ENCODE measurements at places on chromosomes 2 and 18. TPM values are rescaled to one million over a fixed set of nuclear protein-coding genes. Genes with fewer than 3 reads are reported as not detected.

GRCh38 chr18:5534845-5535244 is 9.0 kb downstream of the EPB41L3 start:
- H3K4me3 ChIP-seq = no peak overlapping the region
- DNase-seq = no peak
- no peak overlapping the region for H3K27ac ChIP-seq
- peaks cover 9% of the 10 kb centered on the region for H3K27me3 ChIP-seq

GRCh38 chr2:163264341-163264740 is 425.8 kb upstream of the KCNH7 start:
- DNase-seq = no peak
- H3K27ac ChIP-seq = no peak overlapping the region
- no peaks in the 10 kb centered on the region for H3K27me3 ChIP-seq
- H3K4me1 ChIP-seq = no peaks in the 10 kb centered on the region
- H3K36me3 ChIP-seq = no peaks in the 10 kb centered on the region
- H3K4me3 ChIP-seq = no peak overlapping the region

- peaks cover 43% of the 10 kb centered on the region for H3K4me1 ChIP-seq
- H3K36me3 ChIP-seq = peaks cover 55% of the 10 kb centered on the region
- no peak overlapping the region for H3K4me3 ChIP-seq
- no peaks in the 10 kb centered on the region for H3K27me3 ChIP-seq
Measured at GRCh38 chr2:108451976-108452375, 3.0 kb downstream of the GCC2 start.

GRCh38 chr2:207319316-207319715 is 153.6 kb upstream of the KLF7 start:
- no peaks in the 10 kb centered on the region for H3K27me3 ChIP-seq
- no peak overlapping the region for H3K4me3 ChIP-seq
- DNase-seq = no peak
- peaks cover 9% of the 10 kb centered on the region for H3K4me1 ChIP-seq
- H3K27ac ChIP-seq = no peak overlapping the region

DNA sequence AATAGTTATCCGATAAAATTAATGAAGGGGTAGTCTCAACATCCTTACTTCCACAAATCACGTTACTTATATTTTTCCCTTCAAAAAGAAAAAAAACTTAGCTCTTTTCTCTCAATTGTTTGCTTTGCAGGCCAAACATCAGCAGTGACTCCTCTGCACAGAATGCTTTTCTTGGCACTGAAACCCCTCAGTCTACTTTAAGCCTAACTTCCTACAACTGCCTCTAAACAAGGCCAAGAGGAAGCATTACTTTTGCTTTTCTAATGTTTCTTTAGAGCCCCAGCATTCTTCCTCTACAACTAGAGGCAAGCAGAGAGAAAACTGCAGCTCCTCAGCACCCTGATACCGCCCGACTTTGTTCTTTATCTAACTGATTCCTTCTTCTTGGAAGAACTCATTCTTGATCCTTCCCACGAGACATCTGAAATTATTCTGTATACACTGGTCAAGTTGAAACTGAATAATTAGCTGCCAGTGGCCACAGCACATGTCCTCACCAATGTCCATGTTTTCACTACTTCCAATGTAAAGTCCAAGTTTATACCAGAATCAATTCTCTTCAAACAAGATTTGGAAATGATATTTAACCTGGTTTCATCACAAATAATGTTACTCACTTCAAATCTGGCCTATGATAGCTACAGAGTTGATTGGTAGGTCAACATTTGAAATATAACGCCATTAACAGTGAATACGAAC is 55.3 kb downstream of the DTNB start:
- H3K36me3 ChIP-seq = peaks cover 2% of the 10 kb centered on the region
- H3K27me3 ChIP-seq = no peaks in the 10 kb centered on the region
- no peak overlapping the region for H3K4me3 ChIP-seq
- DNase-seq = no peak

DNA sequence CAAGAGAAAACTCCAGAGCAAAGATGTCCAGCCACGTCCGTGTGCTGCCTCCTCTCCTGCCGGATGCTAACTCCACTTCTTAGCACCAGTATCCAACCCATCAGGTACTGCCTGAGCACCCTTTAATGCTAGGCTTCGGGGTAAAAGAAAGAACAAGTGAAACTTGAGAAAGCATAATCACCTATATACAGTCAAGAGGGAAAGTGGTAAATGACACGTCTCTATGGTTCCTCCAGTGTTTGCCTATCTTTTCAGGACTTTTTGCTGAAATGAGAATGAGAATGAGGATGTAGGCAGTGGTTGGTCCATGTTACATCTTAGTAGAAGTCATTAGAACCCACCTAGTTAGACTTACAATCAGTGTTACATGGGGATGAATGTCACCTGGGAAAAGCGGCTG is 47.9 kb downstream of the EPHA4 start:
- peaks cover 37% of the 10 kb centered on the region for H3K36me3 ChIP-seq
- no peak overlapping the region for H3K27ac ChIP-seq
- peaks cover 27% of the 10 kb centered on the region for H3K4me1 ChIP-seq
- H3K27me3 ChIP-seq = no peaks in the 10 kb centered on the region

- no peak for DNase-seq
- no peak overlapping the region for H3K27ac ChIP-seq
- no peaks in the 10 kb centered on the region for H3K36me3 ChIP-seq
- H3K27me3 ChIP-seq = no peaks in the 10 kb centered on the region
- H3K4me3 ChIP-seq = no peak overlapping the region
Measured at GRCh38 chr2:57536535-57537231, 509.9 kb upstream of the VRK2 start.

GRCh38 chr2:158745866-158746382 is 49.2 kb upstream of the DAPL1 start:
- peaks cover 18% of the 10 kb centered on the region for H3K27me3 ChIP-seq
- no peaks in the 10 kb centered on the region for H3K36me3 ChIP-seq
- no peaks in the 10 kb centered on the region for H3K4me1 ChIP-seq
- H3K27ac ChIP-seq = no peak overlapping the region

GRCh38 chr2:195442458-195443175 is 214.4 kb upstream of the SLC39A10 start:
- no peak for DNase-seq
- peaks cover 38% of the 10 kb centered on the region for H3K36me3 ChIP-seq
- no peak overlapping the region for H3K4me3 ChIP-seq
- H3K27ac ChIP-seq = peak overlapping the region; percentile 37

- H3K4me1 ChIP-seq = no peaks in the 10 kb centered on the region
- DNase-seq = no peak
- H3K27me3 ChIP-seq = peaks cover 17% of the 10 kb centered on the region
- no peak overlapping the region for H3K4me3 ChIP-seq
- no peak overlapping the region for H3K27ac ChIP-seq
Measured at GRCh38 chr18:32317651-32318050, 127.8 kb downstream of the MEP1B start.

- H3K36me3 ChIP-seq = no peaks in the 10 kb centered on the region
- no peak overlapping the region for H3K4me3 ChIP-seq
- no peaks in the 10 kb centered on the region for H3K4me1 ChIP-seq
- no peak overlapping the region for H3K27ac ChIP-seq
- peaks cover 8% of the 10 kb centered on the region for H3K27me3 ChIP-seq
Measured at GRCh38 chr18:24499814-24500213, 39.4 kb downstream of the HRH4 start.

DNA sequence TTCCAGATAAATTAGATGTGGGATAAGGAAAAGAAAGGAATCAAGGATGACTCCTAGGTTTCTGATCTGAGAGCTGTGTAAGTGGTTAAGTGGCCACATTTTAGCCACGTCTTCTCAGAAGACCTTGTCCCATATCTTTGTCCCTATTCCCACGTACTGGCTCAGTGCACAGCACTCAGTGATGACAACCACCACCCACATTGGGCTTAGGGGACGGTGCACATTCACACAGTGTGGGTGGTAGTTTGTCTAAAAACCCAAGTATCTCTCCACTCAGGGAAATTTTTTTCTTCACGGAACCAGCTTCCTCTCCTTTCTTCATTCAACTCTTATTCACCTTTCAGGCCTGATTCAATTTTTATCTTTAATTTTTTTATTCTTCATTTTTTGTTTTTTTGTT is 30.6 kb upstream of the GCC2 start:
- no peaks in the 10 kb centered on the region for H3K4me1 ChIP-seq
- H3K4me3 ChIP-seq = no peak overlapping the region
- H3K27me3 ChIP-seq = peaks cover 4% of the 10 kb centered on the region
- H3K27ac ChIP-seq = no peak overlapping the region
- DNase-seq = no peak

- no peaks in the 10 kb centered on the region for H3K27me3 ChIP-seq
- DNase-seq = no peak
- no peak overlapping the region for H3K27ac ChIP-seq
- no peak overlapping the region for H3K4me3 ChIP-seq
Measured at GRCh38 chr2:150286730-150287362, 200.6 kb downstream of the RND3 start.

- no peak overlapping the region for H3K27ac ChIP-seq
- H3K4me3 ChIP-seq = no peak overlapping the region
- H3K36me3 ChIP-seq = peaks cover 28% of the 10 kb centered on the region
- no peaks in the 10 kb centered on the region for H3K4me1 ChIP-seq
- DNase-seq = no peak
Measured at GRCh38 chr2:232860593-232861241, 9.3 kb upstream of the SNORC start.

GRCh38 chr2:46339200-46339599 is 42.0 kb downstream of the EPAS1 start:
- peaks cover 10% of the 10 kb centered on the region for H3K27me3 ChIP-seq
- H3K4me1 ChIP-seq = peaks cover 14% of the 10 kb centered on the region
- H3K36me3 ChIP-seq = no peaks in the 10 kb centered on the region
- H3K27ac ChIP-seq = no peak overlapping the region
- no peak overlapping the region for H3K4me3 ChIP-seq

- H3K4me1 ChIP-seq = no peaks in the 10 kb centered on the region
- DNase-seq = no peak
- H3K36me3 ChIP-seq = no peaks in the 10 kb centered on the region
- no peak overlapping the region for H3K4me3 ChIP-seq
- no peaks in the 10 kb centered on the region for H3K27me3 ChIP-seq
- no peak overlapping the region for H3K27ac ChIP-seq
Measured at GRCh38 chr2:168731002-168731401, 71.4 kb upstream of the NOSTRIN start.

- no peak overlapping the region for H3K4me3 ChIP-seq
- H3K36me3 ChIP-seq = no peaks in the 10 kb centered on the region
- no peak overlapping the region for H3K27ac ChIP-seq
- no peaks in the 10 kb centered on the region for H3K4me1 ChIP-seq
- H3K27me3 ChIP-seq = no peaks in the 10 kb centered on the region
Measured at GRCh38 chr18:36759167-36759776, 69.5 kb downstream of the TPGS2 start.

DNA sequence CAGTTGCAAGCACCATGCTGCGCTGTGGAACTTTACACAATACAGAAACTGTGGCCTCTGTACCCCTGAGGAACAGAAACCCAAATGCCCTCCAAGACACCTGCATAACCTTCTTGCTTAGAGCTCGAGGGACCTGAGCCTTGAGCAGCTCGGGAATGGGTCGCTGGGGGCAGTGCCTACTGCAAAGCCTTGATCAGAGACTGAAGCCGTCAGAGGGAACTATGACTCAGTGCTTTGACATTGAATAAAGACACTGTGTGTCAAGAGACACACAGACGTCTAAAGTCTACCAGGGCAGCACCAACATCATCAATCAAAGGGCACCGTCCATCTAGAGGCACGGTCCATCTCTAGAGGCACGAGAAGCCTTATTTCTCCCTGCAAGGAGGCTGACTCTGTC is 30.6 kb downstream of the GPR45 start:
- H3K4me3 ChIP-seq = no peak overlapping the region
- no peaks in the 10 kb centered on the region for H3K4me1 ChIP-seq

DNA sequence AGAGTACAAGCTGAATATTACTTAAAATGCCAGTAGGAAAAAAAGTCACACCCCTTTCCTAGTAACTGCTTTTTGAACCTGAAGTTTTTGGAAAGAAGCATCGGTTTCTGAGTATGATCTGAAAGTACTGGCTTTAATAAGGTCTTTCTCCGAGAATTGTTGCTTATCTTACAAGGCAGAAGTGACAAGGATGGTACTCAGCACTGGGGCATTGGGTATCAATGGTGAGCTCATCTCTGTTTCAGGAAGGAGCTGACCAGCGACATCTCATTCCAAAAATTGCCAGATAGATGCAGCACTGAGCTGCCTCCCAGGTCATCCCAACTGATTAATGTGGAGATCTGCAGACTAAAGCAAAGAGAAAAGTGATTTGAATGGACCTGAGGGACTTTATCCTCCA is 85.4 kb downstream of the FMNL2 start:
- H3K36me3 ChIP-seq = no peaks in the 10 kb centered on the region
- peaks cover 10% of the 10 kb centered on the region for H3K4me1 ChIP-seq
- H3K27me3 ChIP-seq = peaks cover 8% of the 10 kb centered on the region
- no peak overlapping the region for H3K4me3 ChIP-seq
- no peak overlapping the region for H3K27ac ChIP-seq

- H3K27ac ChIP-seq = peak overlapping the region; percentile 92
- H3K36me3 ChIP-seq = peaks cover 1% of the 10 kb centered on the region
- H3K4me1 ChIP-seq = peaks cover 31% of the 10 kb centered on the region
Measured at GRCh38 chr18:7958897-7959146, 391.7 kb downstream of the PTPRM start.

DNA sequence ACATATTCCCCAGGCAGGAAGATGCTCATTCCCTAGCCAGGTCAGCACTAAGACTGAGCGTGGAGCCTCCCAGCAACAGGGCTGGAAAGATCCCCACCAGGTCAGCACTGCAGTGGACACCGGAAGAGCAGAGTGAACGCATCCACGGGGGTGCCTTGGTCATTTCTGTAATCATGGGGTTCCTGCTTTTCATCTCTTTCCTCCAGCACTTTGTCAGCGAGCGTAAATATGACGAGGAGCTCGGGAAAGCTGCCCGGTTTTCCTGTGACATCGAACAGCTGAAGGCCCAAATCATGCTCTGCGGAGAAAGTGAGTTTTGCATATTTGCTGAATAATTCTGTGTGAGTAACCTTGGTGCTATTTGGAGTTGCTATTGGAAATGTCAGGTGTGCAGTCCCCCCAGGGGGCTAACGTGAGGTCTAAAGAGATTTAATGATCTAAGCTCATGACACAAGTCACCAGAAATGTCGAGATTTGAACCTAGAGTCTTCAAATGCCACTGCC is 40.1 kb downstream of the KCTD18 start:
- no peaks in the 10 kb centered on the region for H3K27me3 ChIP-seq
- H3K4me3 ChIP-seq = no peak overlapping the region
- H3K27ac ChIP-seq = no peak overlapping the region
- H3K4me1 ChIP-seq = peaks cover 47% of the 10 kb centered on the region
- peaks cover 54% of the 10 kb centered on the region for H3K36me3 ChIP-seq

Gene TUBA3E
- total RNA-seq = not detected

Gene IMMT
- total RNA-seq = 130 TPM

Gene CCDC141
- total RNA-seq = 14.6 TPM

Gene FEV
- not detected for total RNA-seq

Gene PKDCC
- not detected for total RNA-seq

Gene LIPT1
- total RNA-seq = 8.5 TPM

Gene MROH2A
- total RNA-seq = not detected

Gene UGT1A5
- total RNA-seq = not detected

Gene KLHL41
- total RNA-seq = 0.08 TPM

Gene HRH4
- 0.21 TPM for total RNA-seq

Gene ALPP
- not detected for total RNA-seq

Gene TEKT4
- total RNA-seq = not detected

Gene MC4R
- total RNA-seq = not detected

Gene IL1RN
- total RNA-seq = 0.48 TPM

Gene CPS1
- total RNA-seq = 1.4 TPM

Measured in activated CD4-positive, alpha-beta T cell treated with anti-CD3 and anti-CD28 coated beads, Interleukin-2, amount 10 ng/mL, durations not matched to agents 7 days and 5 days (primary cell).